ENCODE measurements at places on chromosomes 3 and 15. TPM values are rescaled to one million over a fixed set of nuclear protein-coding genes. Genes with fewer than 3 reads are reported as not detected.

Gene TATDN2
- 57.6 TPM for total RNA-seq

Gene HIGD2B
- 0.27 TPM for total RNA-seq

Gene SNTN
- total RNA-seq: not detected

GRCh38 chr3:153094386-153094785 lies 67.6 kb upstream of the RAP2B start:
- DNase-seq: no peak

GRCh38 chr3:122516846-122517360 lies 2.2 kb upstream of the KPNA1 start:
- no peak for DNase-seq

DNA sequence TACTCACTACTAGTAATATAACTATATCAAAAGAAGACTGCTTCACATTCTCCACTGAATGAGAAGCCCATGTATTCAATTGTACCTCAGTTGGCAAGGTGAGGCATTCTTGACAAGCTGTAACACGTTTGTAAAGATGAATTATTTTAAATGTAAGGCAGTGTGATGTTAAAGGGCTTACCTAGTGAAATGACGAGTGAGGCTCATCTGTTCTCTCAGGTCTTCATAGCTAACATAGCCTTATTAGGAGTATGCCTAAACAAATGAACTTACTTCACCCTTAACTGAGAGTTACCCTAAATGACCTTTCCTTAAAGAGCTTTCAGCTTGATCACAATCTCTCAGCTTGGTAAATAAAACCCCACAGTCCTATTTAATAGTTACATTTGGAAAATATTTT lies 127.3 kb downstream of the FEZF2 start:
- DNase-seq: no peak

Gene HRH1
- 0.53 TPM for total RNA-seq

DNA sequence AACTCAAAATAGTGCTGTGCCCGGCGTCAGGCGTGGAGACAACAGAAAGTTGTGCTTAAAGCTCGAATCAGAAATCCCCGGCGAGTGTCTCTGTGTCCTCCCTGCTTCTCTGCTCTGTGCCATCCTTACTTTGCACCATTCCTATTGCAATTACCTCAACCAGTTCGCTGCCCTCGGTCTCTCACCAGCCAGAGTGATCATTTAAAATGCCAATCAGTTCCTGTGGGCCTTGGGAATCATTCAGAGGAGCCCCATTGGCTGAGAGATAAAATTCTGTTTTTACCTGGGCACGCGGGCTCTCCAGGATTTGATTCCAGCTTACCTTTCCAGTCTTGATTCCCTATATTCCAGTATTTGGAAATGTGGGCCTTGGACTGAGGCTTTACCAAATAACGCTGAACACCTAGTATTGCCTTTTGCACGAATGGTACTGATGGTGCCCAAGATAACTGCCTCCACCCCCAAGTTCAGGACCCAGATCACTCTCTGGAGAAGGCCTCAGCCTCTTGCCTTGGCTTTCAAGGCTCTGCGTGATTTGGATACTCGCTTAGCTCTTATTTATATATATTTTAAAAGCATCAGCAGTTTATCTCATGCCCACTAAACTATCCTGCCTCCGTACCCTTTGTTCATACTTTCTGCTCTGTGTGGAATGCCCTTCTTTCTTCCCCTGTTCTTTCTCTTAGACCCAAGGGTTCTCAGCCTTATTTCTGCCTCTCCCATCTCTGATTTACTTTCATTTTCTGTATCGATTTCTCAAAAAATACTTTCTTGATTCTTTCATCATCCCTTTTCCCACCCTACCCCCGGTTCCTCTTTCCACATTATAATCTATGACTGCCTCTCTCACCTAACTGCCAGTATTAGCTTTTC lies 863 bp downstream of the PSMA4 start:
- DNase-seq: no peak

DNA sequence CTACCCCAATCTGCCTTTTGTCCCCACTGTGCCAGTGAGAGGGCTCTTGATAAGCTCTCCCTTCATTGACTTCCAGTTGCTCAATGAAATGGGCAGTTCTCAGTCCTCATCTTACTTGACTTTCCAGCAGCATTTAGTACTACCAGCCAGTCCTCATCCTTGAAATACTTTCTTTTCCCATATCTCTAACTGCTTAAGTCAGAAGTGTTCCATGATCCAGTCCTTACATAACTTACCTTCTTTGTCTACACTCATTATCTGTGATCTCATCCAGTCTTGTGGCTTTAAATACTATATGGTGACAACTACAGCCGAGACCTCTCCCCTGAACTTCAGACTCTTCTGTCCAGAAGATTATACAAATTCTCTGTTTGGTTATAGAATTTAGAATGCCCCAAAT lies 28.7 kb downstream of the RARRES1 start:
- DNase-seq: no peak

- no peak for DNase-seq
Observed at GRCh38 chr15:66047321-66048024, 178.2 kb downstream of the RAB11A start.

DNA sequence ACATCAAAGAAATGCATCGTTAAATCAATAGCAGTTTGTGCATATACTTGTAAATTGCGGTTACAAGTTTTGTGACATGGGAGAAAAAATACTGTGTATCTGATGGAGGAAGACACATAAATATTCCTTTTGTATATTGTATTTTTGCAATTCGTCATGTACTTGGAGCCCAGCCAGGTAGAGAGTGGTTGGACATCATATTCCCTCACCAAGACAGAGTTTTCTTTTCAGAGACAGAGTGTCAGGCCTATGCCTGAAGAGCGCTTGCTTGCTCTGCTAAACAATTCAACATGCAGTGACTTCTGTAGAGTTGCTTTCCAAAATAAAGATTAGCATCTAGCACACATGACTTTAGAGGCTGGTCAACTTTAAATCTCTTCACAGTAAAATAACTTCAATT lies 24.8 kb upstream of the MEIS2 start:
- no peak for DNase-seq

Gene SEMA3G
- total RNA-seq: 0.13 TPM

- DNase-seq: no peak
Observed at GRCh38 chr3:159371961-159372360, 570.1 kb downstream of the MFSD1 start.

Gene CCDC33
- total RNA-seq: not detected

GRCh38 chr15:74275957-74276356 lies 39.8 kb downstream of the CCDC33 start:
- no peak for DNase-seq

DNA sequence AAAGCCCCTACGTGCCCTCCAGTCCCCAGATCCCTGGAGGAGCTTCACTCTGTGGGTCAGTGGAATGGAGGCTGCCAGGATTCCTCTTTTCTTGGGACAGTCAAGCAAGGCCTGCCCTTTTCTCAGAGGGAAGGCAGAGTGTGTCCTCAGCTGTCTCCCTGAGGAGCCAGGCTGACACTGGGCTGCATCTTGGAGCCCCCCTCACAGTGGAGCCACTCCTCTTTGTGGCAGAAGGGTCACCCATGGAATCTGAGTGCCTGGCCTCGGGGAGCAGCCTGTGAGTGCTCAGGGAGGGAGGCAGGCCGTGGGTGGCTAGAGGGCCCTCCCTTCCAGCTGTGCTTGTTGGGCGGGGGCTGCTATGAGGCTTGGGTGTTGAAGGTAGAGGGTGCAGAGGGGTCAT lies 41.2 kb downstream of the BOC start:
- DNase-seq: no peak

DNA sequence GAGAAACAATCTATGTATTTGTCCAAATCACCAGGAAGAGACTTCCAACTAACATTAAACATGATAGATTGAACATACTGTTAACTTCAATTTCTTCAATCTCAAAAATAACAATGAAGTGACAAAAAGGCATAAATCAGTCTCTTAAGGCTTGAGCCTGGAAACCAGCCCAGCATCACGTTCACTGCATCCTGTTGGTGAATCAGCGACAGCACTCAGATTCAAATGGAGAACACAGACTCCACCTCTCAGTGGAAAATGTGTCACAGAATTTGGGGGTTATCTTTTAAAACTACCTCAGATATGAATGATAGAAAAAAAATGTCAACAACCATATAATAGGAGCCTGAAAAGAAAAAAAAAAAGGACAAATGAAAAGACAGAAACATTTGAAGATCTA lies 212.0 kb downstream of the MINAR1 start:
- no peak for DNase-seq

DNA sequence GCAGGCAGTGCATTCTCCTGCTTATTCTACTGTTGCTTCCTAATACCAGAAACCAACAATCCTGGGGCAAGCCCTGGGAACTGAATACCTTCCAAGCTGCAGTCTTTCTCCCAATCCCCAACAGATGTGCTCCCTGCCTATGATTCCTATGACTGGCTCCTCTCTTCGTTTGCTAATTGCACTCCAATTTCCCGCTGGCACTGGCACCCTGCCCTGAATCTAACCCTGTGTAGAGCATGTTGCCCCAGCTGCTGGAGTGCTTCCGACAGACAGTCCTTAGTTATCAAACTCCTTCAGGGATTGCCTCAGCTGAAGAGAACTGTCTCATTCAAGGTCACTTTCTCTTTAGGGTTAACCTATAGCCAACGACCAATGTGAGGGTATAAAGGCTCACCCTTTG lies 214.1 kb downstream of the NECTIN3 start:
- no peak for DNase-seq

DNA sequence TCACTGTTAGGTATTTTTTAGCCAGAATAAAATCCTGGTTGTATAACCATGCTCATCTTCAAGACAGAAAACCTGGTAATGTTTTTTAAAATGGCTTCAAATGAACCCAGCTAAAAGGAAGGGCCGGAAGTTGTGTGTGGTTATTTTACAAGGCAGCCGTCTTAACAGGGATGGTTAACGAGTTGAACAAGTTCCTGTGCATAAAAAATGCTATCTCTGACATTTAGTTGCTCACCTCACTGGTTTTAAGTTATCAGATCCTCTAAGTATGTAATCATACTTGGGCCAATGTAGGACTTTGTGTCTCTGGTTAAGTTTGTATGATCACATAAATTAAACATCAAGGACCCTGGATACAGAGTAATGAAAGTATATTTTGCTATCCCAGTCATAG lies 2.1 kb downstream of the ATP11B start:
- peak; percentile 20 for DNase-seq

Gene RPUSD3
- total RNA-seq: 74.3 TPM

Gene PRSS50
- not detected for total RNA-seq

Gene PLCH1
- not detected for total RNA-seq

DNA sequence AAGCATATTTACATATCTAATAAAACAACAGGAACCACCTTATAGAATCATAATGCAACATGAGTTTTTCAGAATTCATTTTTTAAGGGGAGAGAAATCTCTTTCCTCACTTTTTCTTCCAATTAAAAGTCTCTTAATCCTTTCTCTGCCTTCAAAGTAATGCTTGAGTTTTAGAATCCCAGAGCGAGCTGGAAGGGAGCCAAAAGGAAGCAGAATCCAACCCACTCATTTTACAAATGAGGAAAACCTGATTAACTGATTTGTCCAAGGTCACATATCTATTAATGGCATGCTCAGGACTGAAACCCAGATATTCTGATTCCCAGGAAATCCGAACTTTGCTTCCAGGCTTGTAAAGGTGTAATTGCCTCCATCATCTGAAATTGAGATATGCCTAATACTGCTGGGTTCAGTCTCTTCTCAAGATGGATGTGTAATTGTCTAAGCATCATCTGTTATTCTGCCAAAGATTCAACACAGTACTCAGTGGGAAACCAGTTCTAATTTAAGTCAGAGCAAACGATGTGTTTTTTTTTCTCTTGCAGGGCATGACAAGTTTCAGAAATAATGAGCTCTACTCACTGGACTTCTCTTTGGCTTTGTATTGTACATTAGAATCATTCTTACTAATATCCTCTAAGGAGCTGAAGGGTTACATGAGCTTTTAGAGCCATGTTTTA lies 481.4 kb upstream of the CFAP20DC start:
- DNase-seq: no peak

GRCh38 chr3:37922721-37923568 lies 61.3 kb downstream of the CTDSPL start:
- DNase-seq: no peak

DNA sequence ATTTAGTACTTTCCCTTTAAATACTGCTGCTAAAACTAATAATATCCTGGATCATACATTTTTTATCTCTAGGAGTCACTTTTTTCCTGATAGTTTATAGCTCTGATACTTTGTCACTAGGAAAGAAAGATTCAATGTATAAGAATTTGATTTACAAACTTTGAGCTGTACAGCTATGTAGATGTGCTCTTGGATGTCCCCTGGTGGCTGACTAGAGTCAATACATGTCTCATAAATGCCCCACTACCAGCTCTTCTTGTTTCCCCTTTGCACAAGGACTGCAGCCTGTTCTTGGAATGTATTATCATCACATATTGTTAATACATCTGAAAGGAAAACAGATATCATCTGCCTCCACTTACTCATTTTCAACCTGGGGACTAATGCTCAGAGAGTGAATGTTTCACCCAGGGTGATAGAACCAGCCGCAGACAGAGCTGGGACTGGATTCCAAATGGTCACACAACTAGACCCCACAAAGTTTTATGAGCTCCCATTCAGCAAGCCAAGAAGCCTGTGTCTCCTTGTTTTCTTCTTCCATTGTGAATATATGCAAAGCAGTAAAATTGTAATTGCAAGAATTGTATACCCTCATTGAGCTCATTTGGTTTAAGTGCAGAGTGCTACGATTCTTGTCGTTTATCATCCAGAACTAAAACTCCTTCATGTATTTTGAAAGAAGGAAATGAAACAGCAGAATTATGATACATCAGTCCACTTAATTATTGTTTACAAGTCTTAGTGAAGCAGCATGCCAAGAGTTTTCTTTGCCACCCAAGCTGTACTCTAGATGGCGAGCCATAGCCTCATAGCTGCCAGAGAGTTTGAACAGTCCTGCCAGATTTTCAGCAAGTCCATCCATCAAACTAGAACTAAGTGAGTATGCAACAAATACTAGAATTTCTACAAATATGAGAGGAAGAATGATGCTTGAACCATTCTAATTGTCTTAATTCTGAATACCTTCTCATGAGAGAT lies 261.6 kb upstream of the LMCD1 start:
- no peak for DNase-seq

Gene MESP2
- total RNA-seq: not detected

DNA sequence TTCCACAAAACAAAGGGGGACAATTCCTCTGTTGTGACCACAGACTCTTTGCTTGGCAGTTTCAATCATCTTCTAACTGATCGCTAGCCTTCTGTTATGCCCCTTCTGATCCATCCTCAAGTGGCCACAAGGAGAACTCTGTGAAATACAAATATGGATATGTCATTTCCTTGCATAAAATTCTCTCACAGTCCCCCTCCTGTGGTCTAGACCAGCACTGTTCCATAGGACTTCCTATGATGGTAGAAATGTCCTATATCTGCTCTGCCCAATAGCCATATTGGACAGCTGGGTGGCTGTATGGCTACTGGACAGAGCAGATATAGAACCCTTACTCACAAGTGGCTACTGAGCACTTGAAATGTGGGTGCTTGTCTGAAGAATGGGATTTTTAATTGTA lies 25.9 kb upstream of the SNRK start:
- DNase-seq: no peak

All from CD8-positive, alpha-beta memory T cell (primary cell).